ENCODE measurements at places on chromosomes 2 and 18.

GRCh38 chr2:23120161-23120560, 264.8 kb upstream of the KLHL29 start:
- no peak for DNase-seq

DNA sequence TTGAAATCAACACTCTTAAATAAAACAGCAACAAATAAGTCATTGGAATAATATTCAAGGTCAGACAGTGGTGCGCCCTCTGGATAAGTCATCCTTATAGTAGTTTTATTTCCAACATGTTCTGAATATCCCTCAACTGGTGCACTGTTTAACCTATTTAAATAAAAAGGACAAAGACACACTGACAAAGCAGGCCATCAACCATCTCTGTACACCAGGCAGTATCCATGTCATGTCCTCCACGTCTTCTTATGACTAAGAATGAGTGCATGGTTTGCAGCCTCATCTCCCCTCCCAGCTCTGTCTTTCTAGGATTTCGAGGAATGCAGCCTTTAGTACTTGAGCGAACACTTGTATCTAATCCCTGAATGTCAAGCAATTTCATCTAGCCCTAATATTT, 42.4 kb downstream of the ST3GAL5 start:
- DNase-seq = no peak

DNA sequence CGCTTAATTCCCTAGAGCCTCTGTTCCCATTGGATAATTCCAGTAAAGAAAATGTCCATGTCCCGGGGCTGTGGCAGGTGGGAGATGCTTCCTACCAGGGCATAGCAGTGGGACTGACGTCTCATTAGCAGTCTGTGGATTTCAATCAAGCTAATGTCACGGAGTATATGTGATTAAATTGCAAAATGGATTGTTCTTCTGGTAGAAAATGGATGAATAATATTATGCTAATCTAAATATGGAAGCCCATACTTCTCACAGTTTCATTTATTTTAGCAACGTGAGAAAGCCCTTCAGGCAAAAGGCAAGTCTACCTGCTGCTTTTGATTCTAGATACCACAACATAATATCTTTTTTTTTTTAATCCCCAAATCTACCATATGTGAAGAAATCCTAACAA, 185.5 kb downstream of the DNER start:
- DNase-seq = no peak

- DNase-seq = no peak
Observed at GRCh38 chr18:76610933-76611749, 116.1 kb upstream of the ZNF516 start.

- peak; percentile 94 for DNase-seq
Observed at GRCh38 chr2:17830053-17831034, 14.1 kb downstream of the MSGN1 start.

DNA sequence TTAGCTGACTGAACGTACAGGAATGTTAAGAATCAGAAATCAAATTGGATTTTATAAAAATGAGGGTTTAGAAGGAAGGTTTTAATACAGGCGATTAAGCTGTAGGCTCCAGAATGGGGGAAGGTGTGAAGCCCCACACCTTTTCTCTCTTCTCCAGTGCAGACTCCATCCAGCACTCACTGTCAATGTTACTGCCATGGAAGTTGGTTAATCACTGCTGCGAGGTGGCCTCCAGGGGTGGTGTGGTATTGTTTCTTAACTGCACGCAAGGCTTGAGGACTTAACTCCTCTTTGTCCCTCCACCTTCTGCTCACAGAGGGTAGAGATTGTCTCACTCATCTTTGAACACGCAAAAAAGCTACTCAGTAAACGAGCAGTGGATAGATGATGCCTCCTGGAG, 26.9 kb upstream of the YWHAQ start:
- DNase-seq = no peak

DNA sequence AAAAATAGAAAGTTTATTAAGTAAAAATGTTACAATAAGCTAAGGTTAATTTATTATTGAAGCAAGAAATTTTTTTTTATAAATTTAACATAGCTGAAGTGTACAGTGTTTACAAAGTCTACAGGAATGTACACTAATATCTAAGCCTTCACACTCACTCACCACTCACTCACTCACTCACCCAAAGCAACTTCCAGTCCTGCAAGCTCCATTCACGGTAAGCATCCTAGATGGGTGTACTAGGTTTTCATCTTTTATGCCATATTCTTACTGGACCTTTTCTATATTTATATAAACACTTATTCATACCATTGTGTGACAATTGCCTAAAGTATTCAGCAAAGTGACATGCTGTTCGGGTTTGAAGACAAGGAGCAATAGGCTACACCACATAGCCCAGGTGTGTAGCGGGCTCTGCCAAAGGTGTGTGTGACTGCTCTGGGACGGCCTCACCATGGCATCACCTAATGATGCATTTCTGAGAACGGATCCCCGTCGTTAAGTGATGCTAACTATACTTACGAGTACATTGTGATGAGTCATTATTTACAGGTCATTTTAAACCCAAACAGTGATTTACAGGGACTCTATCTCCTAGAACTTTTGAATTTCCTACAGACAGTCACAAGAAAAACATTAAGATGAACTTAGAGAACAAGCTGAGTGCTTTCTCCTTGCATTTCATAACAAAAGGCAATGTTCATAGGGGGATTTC, 76.3 kb upstream of the ID2 start:
- no peak for DNase-seq

- no peak for DNase-seq
Observed at GRCh38 chr2:137980459-137980858, 16.2 kb downstream of the HNMT start.

- no peak for DNase-seq
Observed at GRCh38 chr2:227280895-227281294, 44.2 kb upstream of the MFF start.

DNA sequence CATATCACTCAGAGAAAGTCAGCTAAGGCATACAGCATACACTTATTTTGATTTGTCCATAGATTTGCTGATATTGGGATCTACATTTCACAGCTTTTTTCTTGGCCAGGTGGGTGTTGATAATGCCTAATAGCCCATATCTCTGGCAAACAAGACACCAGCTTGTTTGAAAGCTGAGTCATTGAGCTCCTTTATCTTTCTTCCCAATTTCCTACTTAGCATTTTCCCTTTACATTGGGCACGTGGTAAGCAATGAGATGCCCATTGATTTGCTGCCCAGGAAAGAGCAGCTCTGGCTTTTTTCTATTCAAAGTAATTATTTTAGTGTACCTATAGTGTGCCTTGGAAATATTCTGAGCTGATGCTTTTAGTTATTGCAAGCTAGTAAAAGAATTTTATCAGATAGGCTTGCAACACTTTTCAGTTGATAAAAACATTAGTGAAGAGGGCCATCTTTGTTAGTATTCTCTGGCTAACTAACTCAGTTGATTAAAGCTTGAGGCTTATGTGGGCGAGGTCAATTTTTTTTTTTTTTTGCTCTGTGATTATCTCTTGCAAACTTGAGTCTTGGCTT, 79.6 kb downstream of the OSBPL6 start:
- DNase-seq = no peak

- no peak for DNase-seq
Observed at GRCh38 chr18:3238742-3239141, 8.9 kb upstream of the MYL12A start.

- DNase-seq = no peak
Observed at GRCh38 chr2:155692856-155693255, 639.7 kb downstream of the NR4A2 start.

DNA sequence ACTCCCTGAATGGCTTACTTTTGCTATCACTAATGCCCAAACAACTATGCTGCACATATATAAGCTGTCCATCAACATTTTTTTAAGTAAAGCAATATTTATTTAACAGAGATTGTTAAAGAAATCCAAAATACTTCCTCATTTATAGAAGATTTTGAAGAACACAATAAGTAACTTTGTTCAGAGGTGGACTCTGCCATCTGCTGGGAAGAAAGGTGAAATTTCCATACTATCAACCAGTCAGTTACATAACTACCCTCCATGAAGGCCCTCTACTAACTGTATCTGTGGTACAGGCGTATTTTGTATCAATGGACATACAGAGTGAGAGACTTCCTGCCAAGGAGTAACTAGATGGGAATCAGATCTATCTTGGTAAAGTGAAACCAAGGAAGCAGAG, 106.0 kb downstream of the DTNB start:
- DNase-seq = no peak

DNA sequence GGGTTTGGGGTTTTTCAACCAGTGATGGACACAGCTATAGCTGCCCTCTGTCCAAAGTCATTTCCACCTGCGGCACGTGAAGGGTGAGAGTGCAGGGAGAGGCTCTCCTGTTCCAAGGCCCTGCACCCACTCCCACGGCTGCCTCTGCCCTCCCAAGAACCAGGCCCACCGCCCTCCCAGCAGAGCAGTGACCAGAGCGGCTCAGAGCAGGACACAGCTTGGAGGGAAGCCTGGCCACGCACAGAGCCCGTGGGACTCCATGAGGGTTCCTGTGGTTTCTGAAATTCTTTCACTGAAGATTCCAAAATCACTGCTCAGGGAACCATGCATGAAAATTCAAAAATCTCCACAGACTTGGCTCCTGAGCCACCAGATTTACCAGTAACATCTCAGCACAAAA, 67.3 kb upstream of the SALL3 start:
- DNase-seq = no peak

GRCh38 chr2:37643730-37644078, 27.7 kb downstream of the CDC42EP3 start:
- DNase-seq = no peak

- no peak for DNase-seq
Observed at GRCh38 chr2:163417596-163418337, 318.0 kb downstream of the FIGN start.

- DNase-seq = peak; percentile 61
Observed at GRCh38 chr18:25167612-25168410, 184.2 kb downstream of the ZNF521 start.

DNA sequence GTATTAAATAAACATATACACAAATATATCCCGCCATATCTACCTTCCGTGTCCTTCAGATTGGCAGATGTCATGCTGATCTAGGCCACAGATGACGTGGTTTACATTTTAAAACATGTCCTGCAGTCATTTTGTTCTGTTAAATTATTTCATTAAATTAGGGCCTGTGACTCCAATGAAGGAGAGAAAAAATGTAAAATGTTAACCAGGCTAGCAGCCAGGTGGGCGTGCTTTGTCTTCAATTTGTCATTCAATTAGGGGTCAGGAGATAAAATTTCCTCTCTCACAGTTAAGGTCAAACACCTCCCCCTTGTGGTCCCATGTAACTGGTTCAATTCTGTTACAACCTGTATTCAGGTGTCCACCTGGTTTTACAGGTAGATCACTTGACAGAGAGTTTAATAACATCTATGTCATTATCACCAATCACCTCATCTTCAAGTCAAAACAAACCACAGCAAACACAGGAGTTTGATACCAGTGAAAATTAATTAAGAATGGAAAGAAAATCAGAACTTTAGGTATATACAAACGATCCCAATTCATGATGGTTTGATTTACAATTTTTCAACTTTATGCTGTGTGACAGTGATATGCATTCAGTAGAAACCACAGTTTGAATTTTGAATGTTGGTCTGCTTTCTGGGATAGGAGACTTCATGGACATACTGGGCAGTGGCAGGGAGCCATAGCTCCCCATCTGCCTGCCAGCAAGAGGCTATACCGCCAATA, 339.4 kb downstream of the CMPK2 start:
- no peak for DNase-seq

DNA sequence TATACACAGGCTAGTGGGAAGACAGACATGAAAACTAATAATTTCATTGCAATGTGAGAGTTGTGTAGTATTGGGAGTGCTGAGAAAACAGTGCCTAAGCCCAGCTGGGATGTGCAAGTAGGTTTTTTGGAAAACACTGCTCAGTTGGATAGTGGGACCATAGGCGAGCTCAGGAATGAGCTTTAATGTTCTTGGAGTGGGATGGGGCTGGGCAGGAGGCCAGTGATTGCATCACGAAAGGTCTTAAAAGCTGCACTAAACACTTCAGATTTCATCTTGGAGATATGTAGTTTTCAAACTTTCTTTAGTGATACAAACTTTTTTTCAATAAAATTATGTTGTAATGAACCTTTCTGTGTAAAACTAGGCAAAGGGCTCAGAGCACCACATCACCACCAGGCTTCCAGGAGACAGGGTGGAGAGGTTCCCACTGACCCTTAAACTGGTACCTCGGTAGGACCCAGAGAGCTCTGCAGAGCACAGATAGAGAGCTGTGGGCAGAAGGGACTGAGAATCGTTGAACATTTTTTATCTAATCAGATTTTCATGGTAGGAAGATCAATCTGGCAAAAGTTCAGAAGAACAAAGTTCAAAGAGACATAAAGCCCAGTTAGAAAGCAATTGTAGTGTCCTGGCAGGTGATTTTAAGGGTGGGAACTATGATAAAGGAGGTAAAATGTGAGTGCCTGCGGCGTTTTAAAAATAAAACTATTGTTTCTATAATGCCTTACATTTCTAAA, 176.2 kb downstream of the TRABD2A start:
- no peak for DNase-seq

GRCh38 chr2:100893392-100894104, 73.6 kb downstream of the NPAS2 start:
- DNase-seq = no peak

- DNase-seq = no peak
Observed at GRCh38 chr18:58670404-58671110, 708 bp upstream of the MALT1 start.

- DNase-seq = no peak
Observed at GRCh38 chr2:203551778-203552177, 16.7 kb upstream of the RAPH1 start.

DNA sequence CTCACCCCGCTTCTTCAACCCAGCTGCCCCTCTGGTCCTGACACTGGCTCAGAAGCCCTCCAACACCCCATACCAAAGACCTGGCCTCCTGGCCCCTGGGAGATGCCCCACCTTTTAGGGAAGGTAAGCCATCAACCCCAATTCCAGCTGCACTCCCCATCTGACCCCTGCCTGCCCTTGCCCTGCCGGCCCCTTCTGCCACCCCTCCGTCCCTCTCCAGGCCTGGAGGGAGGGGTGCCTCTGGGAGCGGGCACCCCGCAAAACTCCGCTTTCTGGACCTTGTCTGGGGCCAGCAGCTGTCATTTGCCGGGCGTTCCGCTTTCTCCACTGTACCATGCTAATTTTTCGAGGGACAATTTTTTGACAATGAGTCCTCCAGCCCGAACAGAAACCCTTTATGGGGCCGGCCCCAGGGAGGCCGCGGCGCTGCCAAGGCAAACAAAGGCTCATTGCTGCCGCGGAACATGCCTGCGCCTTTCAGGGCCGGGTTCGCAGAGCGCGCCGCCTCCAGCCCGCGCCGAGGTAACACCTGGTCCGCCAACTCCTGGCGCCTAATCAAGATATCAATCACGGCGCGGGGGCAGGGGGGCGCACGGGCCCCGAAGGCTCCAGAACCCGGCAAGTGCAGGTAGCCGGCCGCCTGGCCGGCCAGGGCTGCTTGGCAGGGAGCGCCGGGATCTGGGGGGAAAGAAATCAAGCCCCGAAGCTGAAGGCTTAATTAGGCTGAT, 96.0 kb downstream of the INHBB start:
- peak; percentile 59 for DNase-seq

GRCh38 chr2:149645391-149645790, 57.8 kb upstream of the MMADHC start:
- DNase-seq = no peak

- DNase-seq = no peak
Observed at GRCh38 chr2:101828257-101828656, 130.8 kb downstream of the MAP4K4 start.
